ENCODE measurements at places on chromosomes 3 and 15.
A peak's percentile ranks its signal among the peaks of the same experiment; 100 is the strongest.

DNA sequence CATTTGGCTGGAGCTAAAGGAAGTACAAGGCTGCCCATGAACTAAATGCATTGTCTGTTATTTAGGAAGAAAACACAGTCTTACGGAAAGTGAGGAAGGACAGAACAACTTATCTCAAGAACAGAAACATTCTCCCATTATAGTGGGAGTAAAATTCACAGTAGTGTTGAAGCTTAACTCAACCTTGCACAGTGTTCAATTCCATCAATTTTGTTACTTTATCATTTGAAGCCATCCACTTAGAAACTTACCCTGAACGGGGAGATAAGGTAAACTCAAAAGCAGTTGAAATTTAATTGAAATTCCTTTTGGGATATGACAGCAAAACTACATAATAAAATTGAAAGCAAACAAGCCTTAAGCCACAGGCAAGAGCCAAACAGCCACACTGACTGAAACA, 186.9 kb downstream of the PCCB start:
- no peak for DNase-seq

- DNase-seq = peak; percentile 36
Observed at GRCh38 chr3:4824926-4825325, 154.3 kb upstream of the BHLHE40 start.

DNA sequence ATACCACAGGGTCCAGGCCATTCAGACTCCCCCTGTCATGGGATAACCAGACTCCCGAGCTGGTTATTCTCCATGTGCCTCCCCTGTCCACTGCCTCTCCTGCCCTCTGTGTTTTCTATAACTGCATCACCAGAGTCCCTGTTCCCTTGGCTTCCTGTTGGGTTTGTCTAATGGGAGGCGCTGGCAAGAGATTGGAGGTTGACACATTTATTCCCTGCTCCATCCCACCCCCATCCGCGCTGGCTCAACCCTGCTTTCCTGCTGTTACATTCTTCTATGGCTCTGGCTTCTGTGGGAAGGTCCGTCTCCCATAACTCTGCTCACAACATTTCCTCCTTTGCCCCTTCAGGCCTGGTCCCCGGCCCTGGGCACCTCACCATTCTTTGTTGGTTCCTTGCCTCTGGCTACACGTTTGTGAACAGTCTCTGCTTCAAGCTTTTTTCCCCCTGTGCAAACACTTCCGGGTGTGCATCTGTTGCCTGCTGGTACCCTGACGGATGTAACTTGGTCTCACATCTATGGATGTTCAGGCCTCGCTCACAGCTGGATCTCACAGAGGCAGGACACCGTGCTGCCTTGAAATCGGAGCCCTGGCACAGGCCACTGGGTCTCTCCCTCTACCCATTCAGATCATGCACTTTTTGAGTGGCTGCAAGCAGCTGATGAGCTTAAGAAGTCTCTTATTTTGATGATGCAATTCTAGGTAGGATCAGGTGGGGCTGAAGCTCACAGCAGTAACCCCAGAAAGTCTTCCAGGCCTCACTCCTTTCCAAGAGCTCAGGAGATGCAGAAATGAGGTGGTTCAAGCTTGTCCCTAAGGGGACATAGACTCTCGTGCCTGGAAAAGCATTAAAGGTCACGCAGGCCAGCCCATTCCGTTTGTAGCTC, 68.6 kb upstream of the ATP13A3 start:
- no peak for DNase-seq

DNA sequence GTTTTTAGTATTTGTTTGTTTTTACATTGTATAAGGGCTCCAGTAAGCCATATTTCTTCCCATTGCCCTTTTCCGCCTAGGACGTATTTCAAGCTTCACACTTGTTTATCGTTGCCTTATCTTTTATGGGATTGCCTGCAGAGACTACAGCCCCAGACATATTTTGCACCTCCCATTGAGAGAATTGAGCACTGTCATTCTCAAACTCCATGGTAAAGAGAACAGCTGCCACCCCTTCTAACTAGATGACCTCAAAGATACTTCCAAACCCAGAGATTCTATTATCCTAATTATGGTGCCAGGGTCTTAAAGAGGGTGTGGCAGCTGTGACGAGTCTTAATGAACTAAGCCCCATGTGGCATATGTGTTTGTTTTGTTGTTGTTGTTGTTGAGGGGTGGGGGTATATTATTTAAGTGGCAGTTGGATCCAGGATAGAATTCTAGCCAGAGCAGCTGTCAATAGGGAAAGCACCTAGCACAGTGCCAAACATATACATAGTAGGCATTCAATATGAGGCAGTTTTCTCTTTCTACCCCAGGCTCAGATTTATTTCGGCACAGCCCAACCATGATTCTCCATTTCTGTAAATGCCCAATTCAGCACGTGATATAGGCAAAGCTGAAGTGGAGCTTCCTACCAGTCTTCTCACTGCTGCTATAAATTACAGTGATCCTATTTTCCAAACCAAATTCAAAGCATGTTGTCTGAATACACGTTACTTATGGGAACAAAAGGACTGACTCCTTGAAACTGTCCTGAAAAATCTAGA, 932 bp upstream of the TP53BP1 start:
- DNase-seq = no peak

- no peak for DNase-seq
Observed at GRCh38 chr3:69353503-69353902, 32.4 kb downstream of the FRMD4B start.

DNA sequence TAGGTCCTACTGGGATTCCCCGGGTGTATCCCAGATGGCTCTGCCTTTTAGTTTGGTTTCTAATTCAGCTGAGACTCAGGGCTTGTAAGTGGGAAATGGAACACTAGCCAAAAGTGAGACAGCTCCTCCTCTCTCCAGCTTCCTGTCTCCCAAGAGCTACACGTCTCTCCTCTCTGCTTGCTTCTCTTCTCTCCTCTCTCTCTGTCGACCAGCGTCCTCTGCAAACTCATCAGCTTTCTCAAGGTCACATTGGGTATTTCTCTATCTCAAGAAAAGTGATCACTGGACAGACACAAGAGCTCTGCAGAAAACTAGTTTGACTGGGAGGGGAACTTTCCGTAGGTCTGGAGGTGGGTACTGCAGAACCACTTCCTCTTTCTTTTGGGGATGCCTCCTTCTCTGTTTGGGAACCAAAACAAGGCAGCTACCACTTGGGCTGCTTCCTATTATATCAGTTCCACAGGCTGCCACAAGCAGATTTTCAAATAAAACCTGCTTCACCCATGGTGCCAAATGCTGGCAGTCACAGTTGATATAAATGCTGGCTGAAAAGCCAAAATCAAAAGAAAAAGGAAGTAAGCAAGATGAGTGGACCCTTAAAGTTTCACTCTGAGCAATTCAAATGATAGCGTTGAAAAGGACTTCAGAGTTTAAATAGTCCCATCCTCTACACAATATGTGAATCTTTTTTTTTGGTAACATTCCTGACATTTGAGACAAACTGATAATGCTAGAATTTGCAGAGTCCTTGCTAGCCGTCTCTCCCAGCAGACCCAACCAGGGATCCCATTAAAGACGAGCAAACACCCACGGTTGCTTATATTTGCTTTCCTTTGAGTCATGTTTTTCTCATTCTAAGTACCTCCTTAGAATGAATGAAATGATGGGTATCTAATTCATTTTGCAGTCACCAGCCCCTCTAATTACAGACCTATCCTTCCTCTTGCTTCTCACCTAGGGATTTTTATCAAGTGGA, 7.2 kb upstream of the DYNC1LI1 start:
- no peak for DNase-seq

- peak; percentile 65 for DNase-seq
Observed at GRCh38 chr15:58608129-58608590, 141.3 kb downstream of the ADAM10 start.

DNA sequence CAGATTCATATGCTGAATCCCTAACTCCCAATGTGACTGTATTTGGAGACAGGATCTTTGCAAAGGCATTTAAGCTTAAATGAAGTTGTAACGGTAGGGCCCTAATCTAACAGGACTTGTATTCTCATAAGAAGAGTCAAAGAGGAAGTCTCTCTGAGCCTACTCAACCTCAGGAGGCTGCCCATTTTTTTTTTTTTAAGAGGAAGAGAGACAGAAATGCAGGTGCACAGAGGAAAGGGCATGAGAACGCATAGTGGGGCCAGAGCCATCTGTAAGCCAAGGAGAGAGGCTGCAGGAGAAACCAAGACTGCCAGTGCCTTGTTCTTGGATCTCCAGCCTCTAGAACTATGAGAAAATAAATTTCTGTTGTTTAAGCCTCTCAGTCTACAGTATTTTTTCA, 28.4 kb downstream of the ZNF860 start:
- no peak for DNase-seq

- DNase-seq = no peak
Observed at GRCh38 chr3:17078926-17079465, 194.2 kb downstream of the PLCL2 start.

- no peak for DNase-seq
Observed at GRCh38 chr3:123155471-123156011, 46.2 kb upstream of the SEC22A start.

DNA sequence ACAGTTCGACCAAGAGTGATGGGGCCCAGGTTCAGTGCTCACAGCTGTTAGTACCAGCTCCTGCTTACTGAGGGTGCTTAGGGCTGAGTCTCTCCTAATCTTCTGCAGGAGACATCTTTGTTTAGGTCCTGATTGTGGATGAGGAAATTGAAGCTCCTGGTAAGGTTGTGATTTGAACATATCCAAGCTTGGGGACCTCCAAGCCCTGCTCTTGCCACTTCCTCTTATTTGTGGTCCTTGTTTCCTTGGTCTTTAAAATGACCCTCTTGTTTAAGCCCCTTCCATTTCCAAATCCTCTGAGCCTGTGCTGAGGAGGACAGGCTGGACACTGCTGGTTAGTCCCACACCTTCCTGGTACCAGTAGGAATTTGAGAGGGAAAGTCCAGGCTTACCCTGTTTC, 87.0 kb downstream of the EEFSEC start:
- no peak for DNase-seq

GRCh38 chr3:72746430-72747411, 101.5 kb downstream of the SHQ1 start:
- DNase-seq = peak; percentile 23

DNA sequence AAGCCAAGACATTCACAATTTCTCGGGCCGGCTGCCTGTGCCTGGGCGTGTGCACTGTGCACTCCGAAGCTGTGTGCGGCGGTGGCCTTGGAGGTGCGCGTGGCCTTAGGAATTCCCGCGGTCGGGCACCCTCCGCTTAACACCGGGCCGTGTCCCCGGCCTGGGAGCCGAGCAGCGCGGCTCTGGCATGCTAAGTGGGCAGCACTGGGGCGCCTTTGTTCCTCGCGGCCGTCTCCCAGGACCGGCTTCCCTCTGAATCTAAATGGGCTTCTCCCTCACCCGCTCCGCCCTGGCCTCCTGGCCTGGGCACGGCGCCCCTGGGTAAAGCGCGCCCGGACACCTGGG, 498 bp upstream of the ARNT2 start:
- no peak for DNase-seq

DNA sequence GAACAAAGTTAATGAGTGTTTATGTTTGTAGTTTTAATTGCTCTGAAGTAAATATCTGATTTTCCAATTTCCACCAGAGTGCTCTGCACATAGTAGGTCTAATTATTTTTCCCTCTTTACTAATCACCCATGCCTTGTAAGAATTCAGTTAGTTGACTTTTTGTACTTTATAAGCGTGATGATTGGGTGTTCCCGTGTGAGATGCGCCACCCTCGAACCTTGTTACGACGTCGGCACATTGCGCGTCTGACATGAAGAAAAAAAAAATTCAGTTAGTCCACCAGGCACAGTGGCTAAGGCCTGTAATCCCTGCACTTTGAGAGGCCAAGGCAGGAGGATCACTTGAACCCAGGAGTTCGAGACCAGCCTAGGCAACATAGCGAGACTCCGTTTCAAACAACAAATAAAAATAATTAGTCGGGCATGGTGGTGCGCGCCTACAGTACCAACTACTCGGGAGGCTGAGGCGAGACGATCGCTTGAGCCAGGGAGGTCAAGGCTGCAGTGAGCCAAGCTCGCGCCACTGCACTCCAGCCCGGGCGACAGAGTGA, 507 bp upstream of the VHL start:
- DNase-seq = no peak

- DNase-seq = no peak
Observed at GRCh38 chr3:194661946-194662345, 10.0 kb downstream of the LSG1 start.

- DNase-seq = no peak
Observed at GRCh38 chr3:1953536-1953935, 145.1 kb upstream of the CNTN4 start.

DNA sequence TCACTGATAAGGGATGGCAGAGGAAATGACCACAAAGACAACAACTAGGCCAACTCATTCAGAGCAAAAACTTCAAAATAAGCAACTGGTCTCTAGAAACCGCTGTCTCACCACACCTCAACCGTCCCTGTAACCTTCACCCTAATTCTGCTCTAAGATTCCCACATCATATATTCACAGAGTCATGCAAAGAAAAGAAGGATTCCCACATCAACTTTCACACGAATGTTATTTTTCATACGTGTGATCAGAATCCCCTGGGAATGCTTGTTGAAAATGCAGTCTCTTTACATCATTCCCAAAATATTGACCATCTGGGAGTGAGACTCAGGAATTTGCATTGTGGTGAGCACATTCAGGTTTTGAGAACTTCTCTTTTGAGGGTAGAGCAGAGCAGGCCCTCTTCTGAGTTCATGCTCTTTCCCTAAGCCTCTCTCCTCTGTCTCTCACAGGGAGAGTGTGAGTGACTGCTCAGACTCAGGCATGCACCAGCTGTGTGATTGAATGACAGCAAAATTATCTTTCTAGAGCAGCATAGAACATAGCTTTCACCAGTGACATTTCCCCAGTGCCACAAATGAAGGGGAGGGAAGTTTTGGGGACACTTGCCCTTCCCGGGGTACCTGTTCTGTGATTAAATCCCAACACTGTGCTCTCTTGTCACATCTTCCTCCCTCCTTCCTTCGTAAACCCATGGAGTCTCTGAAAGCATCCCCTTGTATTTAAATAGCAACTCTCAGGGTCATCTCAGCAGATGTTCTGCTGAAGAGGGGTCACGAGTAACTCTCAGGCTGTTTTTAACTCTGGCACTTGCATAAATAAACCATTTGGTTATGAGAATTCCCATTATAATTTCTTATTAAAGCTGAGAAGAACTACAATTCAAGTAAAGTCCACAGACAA, 170.9 kb downstream of the PLCL2 start:
- DNase-seq = no peak
